ENCODE measurements at places on chromosomes 4 and X.
A peak's percentile ranks its signal among the peaks of the same experiment; 100 is the strongest.

- peak; percentile 82 for DNase-seq
These were observed 110.5 kb downstream of the ANXA3 start for GRCh38 chr4:78661921-78662521.

DNA sequence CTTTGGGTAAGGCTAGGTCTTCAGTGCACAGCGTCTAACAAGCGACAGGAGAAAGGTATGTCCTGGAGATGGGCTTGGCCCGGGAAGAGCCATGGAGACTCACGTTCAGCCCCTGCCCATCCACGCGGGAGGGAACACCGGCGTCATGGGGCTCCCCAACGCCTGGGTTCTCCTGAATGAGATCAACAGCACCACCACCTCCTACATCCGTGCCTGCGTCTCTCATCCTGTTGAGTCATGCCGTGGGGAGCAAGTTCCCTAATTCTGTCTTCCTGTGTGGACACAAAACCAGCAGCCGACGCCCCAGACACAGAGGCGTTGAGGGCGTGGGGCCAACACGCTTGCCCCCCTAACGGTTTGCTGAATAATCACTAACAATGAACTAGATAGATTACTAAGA, 20.1 kb upstream of the IL3RA start:
- no peak for DNase-seq

GRCh38 chr4:146349306-146349705, 135.0 kb downstream of the REELD1 start:
- no peak for DNase-seq

- no peak for DNase-seq
These were observed 66.1 kb downstream of the CDS1 start for GRCh38 chr4:84648863-84649647.

GRCh38 chr4:158739600-158739999, 16.4 kb upstream of the PPID start:
- DNase-seq, result no peak

GRCh38 chr4:155419266-155419665, 42.5 kb upstream of the MAP9 start:
- peak; percentile 27 for DNase-seq

- no peak for DNase-seq
These were observed 16.5 kb downstream of the FGFRL1 start for GRCh38 chr4:1027915-1028238.

DNA sequence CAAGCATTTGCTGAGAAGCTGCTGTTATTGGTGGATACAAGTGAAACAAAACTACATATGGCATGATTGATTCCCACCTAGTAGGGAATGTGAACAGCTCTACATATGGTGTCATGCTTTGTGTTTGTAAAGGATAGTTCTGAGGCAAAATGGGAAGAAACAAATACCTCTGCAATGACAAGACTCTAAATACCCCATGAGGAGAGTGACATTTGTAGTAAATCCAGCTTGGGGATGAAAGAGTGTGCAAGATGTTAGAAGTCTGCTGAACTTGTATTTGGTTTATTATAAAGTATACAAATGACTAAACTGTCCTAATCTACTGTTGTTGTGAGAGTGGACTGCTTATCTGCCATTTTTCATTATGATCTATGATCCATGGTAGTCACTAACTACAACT, 120.8 kb upstream of the HS3ST1 start:
- DNase-seq, result no peak

DNA sequence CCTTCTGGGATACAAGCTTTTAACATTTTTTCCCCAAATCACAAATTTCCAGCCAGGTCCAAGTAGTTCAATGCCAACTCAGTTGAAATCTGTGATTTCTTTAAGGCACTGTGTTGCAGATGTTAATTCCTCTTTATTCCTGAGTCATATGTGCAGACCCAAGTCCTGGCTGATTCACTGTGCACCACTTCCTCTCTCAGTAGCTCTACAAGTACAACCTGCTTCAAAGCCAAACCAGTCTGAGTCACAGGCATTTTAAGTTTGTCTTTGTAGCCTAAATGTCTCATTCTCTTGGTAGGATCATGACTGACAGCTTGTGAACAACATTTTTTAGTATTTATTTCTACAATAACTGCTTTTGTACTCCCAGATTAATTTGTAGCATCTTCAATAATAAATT, 165.6 kb upstream of the S100G start:
- DNase-seq, result peak; percentile 94

- DNase-seq, result no peak
These were observed 25.6 kb downstream of the IQSEC2 start for GRCh38 chrX:53255738-53256191.

DNA sequence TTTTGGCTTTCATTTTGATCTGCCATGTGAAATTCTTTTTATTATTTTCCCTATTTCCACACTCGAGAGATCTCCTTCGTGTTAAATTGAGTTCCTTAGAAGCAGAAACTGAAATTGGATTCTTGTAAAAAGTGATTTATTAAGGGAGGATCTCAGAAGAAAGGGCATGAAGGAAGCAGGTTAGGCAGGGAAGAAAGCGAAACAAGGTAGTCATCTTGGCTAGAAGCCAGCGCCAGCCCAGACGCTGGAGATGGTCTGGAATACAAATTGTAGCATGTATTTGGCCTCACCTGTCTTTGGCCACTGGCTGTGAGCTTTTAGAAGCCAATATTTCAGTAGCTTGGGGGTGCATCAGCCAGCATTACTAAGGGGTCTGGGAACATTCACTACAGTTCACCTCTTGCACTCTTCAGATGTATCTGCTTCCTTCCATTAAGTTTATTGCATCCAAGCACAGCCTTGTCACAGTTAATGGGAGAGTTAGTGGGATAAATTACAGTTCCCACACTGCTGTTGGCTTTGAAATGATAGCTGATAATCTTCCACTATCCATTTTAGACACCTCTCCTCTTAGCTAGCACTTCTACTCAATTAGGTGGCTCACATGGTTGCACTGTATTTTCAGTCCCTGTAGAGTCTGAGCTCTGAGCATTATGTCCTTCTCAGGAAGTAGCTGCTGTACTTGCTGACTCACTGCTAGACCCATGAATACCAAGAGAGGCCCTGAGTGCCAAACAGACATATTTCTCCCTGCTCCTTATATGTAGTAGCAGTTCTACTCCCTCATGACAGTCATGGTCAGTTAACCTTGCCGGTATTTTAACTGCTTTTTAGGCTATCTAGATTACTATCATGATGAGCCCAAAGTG, 14.6 kb downstream of the GRXCR1 start:
- no peak for DNase-seq

DNA sequence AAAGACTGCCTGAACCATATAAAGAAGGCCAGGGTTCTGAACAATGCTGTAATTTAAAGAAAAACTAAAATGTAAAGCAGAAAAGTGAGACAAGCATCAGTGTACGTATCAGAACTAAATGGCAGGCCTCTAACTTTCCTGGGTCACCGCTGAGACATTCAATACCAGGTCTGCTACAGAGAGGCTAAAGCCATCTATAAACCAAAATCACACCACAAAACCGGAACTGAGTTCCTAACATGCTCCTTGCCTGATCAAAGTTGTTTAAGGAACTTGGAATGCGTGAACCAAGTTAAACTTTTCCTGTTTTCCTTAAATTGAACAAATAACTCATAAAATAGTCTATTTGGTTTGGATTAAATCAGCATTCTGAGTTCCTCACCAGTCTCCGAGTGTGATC, 55.3 kb upstream of the TECRL start:
- DNase-seq, result no peak

DNA sequence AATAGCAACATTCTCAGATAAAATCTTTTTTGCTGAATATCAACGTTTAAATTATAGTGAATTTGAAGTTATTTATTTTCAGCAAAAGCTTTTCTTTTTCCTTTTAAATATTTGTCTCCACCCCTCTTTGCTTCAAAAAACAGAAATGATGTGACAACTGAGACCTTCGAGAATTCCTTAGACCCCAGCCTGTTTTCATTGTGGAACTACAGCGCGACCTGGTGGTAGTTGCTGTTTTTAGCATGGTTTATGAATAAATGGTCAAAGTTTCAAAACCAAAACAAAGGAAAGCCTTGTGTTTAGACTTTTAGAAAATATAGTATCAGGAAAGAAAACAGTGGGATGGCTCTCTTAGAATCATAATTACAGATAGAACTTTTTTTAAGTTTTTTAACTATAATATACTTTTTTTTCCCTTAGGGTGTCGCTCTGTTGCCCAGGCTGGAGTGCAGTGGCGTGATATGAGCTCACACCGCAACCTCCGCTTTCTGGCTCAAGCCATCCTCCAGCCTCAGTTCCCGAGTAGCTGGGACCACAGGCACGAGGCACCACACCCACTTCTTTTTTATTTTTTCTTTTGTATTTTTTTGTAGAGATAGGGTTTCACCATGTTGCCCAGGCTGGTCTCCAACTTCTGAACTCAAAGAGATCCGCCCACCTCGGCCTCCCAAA, 26.8 kb upstream of the TMEM184C start:
- peak; percentile 54 for DNase-seq

DNA sequence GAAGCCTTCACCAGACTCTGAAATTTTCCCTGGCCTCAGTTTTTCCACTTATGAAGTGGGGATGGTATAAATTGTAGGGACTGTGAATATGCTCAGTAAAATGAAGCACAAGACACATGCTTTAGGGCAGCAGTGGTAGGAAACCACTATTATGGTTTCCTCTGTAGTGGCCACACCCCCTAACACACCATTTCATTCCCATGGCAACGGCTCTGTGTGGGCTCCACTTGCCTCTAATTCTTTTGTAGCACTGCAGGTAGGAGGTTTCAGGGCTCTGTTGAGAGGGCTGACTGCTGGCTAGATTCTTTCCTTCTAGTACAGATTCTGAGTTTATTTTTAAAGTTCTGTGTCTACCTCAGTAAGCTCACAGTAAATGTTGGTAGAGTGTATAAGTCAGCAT, 3.5 kb upstream of the VMA21 start:
- DNase-seq, result no peak

DNA sequence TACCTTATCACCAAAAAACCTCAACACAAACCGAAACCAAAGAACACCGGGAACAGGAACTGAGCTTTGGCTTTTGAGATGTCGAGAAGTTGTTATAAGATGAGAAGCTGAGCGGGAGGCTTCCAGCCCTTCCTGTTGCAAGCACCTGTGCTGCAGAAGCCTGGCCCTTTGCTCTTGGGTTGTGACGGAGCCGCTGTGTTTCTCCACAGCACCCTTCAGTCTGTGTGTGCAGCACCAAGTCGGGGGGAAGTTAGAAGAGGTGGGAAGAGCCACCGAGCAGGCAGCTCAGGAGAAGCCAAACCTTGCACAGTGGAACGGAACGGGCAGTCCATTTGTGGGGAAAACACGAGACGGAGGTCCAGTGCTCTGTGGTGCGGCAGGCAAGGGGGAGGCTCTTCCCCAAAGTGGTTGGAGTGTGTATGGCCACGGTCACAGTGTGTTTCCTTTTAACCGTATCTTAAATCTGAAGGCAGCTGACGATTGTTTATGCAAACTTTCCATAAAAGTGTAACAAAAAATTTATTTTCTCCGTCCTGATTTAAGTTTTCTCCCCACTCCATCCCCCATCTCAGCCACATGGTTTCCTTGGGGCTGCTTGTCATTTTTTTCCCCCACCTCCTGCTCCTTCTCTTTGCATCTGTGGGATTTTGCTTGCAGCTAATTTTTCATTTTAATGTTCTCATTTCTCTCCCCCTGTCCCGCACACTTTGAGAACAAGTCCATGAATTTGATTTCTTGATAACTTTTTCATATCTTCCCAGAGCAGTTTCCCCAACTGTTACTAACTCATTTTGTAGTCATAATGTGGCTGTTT, 123.7 kb downstream of the STOX2 start:
- DNase-seq, result no peak

DNA sequence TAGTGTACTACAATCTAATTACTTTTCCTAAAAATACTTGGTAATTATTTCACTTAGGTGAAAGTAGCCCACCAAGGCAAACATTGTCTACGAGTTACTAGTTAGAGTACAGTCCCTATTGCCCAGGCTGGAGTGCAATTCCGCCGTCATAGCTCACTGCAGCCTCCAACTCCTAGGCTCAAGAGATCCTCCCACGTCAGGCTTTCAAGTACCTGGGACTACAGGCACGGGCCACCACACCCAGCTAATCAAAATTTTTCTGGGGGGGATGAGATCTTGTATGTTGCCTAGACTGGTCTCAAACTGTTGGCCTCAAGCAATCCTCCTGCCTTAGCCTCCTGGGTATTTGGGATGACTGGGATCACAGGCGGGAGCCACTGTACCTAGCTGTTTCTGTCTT, 21.9 kb downstream of the FAM193A start:
- no peak for DNase-seq

GRCh38 chr4:8110071-8110986, 48.3 kb downstream of the ABLIM2 start:
- DNase-seq, result no peak

GRCh38 chr4:88697141-88697540, 488 bp downstream of the NAP1L5 start:
- DNase-seq, result peak; percentile 32

- no peak for DNase-seq
These were observed 302.0 kb downstream of the SPRY1 start for GRCh38 chr4:123698556-123698955.

- no peak for DNase-seq
These were observed 451.5 kb upstream of the FAT1 start for GRCh38 chr4:187175197-187175596.

DNA sequence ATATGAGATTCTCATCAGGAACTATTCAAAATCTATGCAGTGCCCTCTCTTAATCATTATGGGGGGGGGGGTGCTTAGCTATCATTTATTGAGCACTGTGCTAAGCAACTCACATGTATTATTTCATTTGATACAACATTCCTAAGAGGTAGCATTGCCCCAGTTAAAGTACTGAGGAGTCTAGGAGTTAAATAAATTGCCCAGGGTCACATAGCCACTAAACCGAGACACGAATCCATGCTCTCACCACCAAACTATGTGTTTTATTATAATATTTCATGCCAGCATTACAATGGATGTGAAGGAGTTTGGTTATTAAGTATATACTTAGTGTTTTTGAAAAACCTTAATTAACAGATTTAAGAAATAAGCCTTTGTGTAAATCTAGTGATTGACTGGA, 131.4 kb downstream of the CBR4 start:
- no peak for DNase-seq

GRCh38 chr4:89119166-89119565, 7.8 kb downstream of the TIGD2 start:
- DNase-seq, result no peak

DNA sequence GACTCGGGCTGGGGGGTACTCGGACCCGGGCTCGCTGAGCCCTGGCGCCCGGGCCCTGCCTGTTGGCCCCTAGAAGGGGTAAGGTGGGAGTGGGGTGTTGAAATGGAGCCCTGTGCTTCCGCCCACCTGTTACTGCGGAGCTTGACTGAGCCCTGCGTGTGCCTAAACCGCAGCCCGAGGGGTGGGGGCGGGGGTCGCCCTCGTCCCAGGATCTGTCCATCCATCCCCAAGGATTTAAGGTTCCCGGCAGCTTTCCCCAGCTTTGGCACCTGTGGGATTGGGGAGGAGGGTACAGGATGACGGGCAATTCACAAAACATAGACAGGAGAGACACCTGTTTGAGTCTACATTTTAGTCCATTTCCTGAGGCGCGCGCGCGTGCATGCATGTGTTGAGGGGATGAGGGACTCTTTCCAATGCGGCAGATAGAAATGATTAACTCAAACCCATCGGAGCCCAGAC, 779 bp downstream of the GABRQ start:
- no peak for DNase-seq

DNA sequence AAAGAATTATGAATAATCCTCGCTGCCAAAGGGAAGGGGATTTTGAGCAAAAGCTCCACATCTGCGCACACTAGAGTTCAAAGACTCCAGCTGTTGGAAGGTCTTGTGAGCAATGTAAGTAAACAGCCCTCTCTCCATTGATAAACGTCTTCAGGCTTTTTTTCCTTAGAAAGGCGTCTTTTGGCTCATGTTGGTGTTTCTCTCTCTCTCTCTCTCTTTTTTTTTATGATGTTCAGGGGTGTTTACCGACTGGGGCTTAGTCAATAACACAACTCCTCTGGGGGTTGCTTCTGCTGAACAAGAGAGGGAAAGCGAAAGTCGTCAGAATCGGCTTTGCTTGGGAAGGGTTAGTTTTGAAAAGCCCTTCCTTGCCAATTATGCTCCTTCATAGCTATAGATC, 53.2 kb upstream of the C1QTNF7 start:
- DNase-seq, result no peak
